DMS53 (cell line): ENCODE measurements at places on chromosomes 6 and 20.

DNA sequence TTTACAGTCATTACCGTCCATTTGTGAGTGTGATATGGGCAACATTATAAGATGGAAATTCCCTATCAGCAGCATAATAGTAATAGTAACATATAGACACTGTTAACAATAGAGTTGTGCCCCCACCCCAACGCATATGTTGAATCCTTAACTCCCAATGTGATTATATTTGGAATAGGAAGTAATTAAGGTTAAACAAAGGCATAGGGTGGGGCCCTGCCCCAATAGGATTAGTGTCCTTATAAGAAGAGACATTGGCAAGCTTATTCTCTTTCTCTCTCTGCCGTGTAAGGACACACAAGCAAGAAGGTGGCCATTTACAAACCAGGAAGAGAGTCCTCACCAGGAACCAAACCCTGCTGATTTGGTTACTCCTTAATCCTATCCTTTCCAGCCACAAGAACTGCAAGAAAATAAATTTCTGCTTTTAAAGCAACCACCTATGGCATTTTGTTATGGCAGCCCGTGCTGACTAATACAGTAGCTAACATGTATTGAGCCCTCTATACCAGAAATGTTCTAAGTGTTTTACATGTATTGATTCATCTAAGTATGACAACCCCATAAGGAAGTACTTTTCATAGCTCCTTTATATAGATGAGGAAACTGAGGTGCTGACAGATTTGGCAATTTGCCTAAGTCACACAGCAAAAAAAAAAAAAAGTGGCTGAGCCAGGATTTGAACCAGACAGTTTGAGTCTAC is 114.2 kb downstream of the BCAS1 start:
- DNase-seq, result no peak

DNA sequence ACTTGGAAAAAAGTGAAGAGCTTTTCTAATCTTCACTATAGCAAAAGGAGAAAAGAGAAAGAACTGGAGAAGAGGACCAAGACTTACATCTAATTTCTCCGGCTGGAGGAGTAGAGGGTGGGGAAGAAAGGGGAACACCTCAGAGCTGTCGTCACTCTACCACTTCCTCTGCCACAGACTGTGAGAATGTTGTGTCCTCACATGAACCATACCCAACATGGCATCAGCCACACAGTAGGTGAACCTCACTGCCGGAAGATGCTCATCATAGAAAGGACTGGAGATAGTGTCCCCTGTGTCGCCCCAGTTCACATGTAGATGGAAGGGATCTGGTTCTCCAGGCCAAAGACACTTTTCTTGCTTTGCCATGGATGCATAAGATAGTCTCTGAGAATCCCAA is 604.4 kb upstream of the NOX3 start:
- DNase-seq, result no peak

DNA sequence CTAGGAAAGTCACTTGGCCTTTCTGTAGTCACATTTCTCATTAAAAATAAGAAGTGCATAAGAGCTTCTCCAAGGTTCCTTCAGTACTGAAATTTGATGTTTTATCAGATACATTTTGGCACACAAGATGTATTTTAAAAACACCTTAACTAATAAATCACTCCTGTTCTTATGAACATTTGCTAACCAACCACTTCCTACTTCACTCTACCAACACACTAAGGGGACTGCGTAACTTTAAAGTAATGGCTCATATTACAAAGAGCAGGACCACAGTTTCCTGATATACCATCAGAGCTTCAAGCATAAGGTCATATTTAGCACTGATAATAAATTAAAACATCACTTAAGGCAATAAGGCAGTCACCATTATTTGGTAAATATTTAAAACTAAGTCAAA is 104.4 kb downstream of the RALGAPA2 start:
- DNase-seq, result no peak

DNA sequence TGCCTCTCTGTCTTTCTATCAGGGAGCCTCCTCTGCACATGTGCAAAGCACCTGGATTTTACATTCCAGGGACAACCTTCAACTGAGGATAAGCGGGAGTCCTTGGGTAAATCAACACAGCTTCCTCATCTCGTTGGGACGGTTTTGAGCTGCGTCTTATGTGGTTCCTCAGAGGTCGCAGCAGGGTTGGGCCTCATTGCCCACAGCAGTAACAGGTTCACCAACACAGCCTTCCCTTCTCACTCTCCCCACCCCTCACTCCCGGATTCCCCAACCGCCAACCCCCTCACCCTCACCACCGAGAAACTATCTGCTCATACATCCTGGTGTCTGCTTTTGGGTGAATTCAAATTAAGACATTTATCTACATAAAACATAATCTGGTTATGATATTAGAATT is 155.8 kb upstream of the GGTLC1 start:
- no peak for DNase-seq

- no peak for DNase-seq
Measured at GRCh38 chr6:127173156-127173940, 54.9 kb downstream of the RSPO3 start.

DNA sequence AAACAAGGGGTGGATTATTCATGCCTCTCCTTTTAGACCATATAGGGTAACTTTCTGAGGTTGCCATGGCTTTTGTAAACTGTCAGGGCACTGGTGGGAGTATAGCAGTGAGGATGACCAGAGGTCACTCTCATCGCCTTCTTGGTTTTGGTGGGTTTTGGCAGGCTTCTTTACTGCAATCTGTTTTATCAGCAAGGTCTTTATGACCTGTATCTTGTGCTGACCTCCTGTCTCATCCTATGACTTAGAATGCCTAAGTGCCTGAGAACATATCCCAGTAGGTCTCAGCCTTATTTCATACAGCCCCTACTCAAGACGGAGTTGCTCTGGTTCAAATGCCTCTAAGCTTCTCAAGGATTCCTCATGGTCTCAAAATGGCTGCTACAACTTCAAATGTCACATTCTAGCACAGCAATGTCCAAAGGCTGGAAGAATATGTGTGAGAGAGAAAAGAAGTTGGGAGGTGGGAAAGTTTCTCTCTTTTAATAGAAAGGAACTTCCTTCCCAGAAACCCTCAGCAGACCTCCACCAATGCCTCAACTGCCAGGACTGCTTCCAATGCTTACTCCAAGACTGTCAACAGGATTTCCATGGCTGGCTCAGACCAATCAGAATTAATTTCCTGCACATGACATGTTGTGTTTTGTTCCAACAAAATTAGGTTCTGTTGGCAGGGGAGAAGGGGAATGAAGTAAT is 46.6 kb upstream of the SLC9A8 start:
- DNase-seq, result no peak

DNA sequence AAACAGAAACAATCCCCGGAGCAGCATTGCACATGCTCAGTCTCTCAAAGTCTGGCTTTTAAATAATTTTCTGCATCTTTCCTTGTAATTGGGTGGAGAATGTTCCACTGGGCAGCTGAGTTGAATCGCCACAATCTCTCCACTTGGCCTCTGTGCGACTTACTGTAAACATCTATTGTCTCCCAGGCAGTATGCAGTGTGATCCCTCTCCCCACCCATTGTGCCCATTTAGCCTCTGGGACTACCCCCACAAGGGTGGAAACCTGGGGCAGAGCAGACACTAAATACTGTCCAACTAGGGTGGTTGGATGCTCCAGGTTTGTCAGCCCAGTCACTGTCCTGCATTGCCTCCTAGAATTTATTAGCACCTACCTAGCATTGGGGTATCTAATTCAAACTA is 96.2 kb downstream of the JARID2 start:
- no peak for DNase-seq

GRCh38 chr20:1160991-1161390 is 23.8 kb downstream of the TMEM74B start:
- DNase-seq, result no peak

- no peak for DNase-seq
Measured at GRCh38 chr6:28239636-28240035, 12.4 kb downstream of the ZKSCAN4 start.

GRCh38 chr20:37688093-37688492 is 5.7 kb upstream of the CTNNBL1 start:
- DNase-seq, result no peak

- DNase-seq, result no peak
Measured at GRCh38 chr6:20919677-20920385, 385.6 kb downstream of the CDKAL1 start.

GRCh38 chr6:42774201-42774600 is 7.7 kb upstream of the BICRAL start:
- no peak for DNase-seq

GRCh38 chr6:165725201-165725600 is 62.2 kb upstream of the PDE10A start:
- DNase-seq, result no peak

DNA sequence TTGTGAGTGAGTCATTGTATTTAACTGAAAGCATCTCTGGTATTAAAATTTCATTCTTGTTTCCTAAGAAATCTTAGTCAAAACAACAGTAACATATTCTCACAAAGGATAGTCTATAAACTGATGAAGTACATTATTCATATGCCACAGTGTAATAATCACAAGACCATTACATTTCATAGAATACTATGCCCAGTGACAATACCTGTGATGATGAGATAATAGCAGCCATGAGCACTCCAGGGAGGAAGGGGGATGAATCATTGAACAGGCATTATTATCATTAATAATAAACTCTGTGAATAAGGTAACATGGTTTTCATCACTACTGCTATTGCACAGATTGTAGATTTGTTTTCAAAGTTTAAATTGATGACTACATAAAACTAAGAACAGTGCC is 667.9 kb downstream of the EPM2A start:
- DNase-seq, result no peak

GRCh38 chr6:119264854-119265397 is 84.6 kb downstream of the MAN1A1 start:
- DNase-seq, result no peak

GRCh38 chr6:47665112-47665511 is 33.3 kb upstream of the ADGRF4 start:
- DNase-seq, result peak; percentile 99

DNA sequence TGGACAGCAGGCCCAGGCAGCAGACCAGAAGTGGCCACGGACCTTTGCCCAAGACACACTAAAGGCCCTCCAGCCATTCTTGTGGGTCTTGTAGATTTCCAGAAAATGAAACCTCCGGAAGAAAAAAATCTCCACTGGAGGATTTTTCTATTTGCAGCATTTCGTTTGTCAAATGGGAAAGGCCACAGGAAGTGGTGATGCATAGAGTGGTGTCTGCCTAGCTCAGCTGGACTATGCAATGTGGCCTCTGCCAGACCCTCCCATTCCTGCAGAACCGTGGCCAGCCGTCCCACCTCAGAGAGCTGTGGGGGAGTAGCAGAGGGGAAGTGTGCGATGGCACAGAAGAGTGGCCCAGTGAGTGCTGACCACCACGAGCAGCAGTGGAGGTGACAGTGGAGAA is 24.0 kb upstream of the INSM1 start:
- DNase-seq, result no peak

DNA sequence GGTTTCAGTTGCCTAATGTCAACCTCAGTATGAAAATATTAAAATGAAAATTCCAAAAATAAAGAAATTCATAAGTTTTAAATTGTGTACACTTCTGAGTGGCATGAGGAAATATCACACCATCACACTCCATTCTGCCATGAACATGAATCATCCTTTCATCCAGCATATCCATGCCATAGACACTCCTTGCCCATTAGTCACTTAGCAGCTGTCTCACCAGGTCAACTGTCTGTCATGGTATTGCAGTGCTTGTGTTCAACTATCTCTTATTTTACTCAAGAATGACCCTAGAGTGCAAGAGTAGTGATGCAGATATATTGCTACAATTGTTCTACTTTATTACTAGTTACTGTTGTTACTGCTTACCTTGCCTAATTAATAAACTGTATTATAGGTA is 712.4 kb downstream of the EPHA7 start:
- DNase-seq, result peak; percentile 51

DNA sequence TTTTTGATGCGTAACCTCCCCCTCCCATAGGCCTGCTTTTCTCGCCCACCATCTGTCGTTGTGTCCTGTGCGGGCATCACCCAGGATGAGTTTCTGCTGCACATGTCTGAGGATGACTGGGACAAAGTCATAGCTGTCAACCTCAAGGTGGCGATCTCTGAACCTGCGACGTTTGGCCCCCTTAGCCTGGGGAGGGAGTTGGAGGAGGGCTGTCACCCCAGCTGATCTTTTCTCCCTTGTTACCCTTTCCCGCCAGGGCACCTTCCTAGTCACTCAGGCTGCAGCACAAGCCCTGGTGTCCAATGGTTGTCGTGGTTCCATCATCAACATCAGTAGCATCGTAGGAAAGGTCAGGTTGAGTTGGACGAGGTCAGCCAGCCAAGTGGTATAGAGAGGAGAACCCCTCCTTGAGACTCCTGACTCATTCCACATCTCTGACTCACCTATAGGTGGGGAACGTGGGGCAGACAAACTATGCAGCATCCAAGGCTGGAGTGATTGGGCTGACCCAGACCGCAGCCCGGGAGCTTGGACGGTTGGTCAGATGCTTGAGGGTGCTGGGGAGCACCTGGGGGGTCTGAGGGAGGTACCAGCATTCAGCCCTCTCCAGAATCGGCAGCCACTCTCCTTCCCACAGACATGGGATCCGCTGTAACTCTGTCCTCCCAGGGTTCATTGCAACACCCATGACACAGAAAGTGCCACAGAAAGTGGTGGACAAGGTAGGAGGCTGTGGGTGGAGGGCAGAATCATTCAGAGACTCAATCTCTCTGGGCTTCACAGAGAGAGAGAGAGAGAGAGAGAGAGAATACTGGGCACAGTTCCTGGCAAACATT is 954 bp downstream of the HSD17B8 start:
- peak; percentile 70 for DNase-seq

GRCh38 chr20:51725584-51726176 is 42.5 kb downstream of the ATP9A start:
- no peak for DNase-seq

DNA sequence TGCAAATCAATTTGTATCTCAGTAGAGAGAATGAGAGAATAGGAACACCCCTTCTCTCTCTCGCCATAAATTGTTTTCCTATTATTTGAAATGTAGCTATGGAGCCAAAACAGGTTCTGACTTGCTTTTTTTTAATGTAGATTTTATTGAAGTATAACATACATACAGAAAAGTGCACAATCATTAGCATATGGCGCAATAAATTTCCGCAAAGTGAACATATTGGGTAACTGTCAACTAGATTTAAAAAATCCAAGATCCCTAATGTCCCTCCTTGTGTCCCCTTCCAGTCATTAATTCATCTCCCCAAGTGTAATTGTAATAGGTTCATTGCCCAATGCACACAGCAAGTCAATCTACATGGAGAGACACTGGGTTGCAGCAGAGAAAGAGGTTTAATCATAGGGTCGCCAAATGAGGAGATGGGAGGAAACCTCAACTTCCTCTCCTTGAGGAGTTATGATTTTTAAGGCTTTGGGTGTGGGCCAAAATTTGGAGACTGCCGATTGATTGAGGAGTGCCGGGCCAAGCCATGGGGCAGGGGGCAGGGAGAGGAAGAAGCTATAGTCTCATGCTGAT is 43.3 kb upstream of the TGM3 start:
- no peak for DNase-seq

- peak; percentile 61 for DNase-seq
Measured at GRCh38 chr6:154932515-154933027, 62.5 kb upstream of the TIAM2 start.

DNA sequence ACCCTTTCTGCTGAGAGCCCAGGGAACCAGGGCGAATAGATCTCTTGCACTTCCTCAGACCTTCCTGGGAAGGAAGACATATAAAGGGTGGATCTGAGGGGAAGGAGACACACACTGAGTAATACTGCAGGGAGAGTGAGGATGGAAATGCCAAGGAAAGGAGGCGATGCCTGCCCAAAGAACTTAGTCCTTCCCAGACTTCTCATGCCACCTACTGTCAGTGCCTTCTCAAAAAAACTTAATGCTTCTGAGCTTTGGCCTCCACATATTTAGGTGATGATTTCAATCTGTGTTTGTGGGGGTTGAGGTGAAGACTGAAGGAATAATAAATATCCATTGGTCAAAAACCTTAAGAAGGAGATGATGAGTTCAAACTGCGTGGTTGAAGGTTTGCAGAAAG is 9.7 kb downstream of the BTN3A1 start:
- no peak for DNase-seq

- DNase-seq, result peak; percentile 76
Measured at GRCh38 chr6:54194067-54194466, 82.8 kb downstream of the MLIP start.
